Stimulated activated naive CD8-positive, alpha-beta T cell treated with anti-CD3 and anti-CD28 coated beads, Interleukin-15, amount 100 ng/mL, for 72 hours (primary cell): ENCODE measurements at places on chromosomes 4 and X.

DNA sequence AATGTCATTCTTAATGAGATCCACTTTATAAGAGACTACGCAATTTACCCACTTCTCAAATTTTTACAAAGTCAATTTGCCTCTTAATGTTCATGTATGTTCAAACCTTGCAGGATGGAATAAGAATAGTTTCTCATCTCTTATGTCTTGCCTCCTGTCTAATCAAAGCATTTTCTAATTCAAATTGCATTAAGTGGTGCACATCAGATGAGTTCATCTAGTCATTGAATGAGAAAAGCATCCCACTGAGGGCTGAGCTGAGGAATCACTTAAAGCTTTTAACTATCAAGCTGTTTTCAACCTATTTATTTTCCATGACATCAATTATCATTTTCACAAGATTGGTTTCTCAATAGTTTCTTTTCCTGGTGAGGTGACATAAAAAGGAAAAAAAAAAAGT lies 1964.0 kb downstream of the PCDH7 start:
- no peak for DNase-seq

DNA sequence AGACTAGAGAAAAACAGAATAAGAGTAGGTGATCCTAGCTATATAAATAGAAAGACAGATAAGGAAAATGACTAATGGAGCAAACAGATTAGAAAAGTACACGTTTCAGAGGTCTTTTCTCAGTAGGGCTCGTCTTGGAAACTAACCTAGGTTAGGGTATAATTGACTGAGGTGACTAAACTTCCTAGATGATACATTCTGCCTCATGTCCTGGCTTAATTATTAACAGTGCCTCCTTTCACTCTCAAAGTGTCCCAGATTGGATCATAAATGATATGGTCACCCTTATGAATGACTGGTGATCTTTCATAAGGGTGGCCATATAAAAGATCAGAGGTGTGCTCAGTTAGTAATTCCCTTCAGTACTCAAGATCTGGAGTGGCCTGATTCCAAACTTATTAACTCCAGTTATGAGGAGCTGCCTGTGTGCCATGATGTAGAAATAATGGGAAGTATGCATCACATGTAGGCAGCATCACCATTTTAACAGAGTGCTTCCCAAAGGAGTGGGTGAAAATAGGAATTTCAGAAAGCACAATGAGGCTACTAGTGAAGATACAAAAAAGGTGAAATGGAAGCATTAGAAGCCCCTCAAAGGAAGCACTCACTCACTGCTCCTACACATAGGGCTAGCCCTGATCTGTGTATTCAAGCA lies 14.7 kb upstream of the GRIA3 start:
- DNase-seq = no peak

DNA sequence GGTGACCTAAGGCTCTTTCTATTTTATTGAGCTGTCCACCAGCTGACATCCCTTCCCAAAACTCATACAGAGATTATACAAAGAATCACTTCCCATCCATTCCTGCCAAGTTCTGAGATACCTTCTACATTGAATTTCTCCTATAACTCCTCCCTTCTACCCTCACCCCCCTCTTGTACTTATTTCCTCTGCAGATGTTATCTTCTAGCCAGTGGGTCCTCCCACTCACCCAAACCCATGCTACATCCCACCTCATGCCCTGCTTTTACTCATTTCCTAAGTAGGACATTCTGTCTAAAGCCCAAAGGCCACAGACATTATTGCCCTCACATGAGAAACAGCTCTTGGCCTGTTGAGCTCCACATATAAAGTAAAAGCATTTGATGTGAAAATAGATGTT lies 28.6 kb downstream of the BMX start:
- no peak for DNase-seq

DNA sequence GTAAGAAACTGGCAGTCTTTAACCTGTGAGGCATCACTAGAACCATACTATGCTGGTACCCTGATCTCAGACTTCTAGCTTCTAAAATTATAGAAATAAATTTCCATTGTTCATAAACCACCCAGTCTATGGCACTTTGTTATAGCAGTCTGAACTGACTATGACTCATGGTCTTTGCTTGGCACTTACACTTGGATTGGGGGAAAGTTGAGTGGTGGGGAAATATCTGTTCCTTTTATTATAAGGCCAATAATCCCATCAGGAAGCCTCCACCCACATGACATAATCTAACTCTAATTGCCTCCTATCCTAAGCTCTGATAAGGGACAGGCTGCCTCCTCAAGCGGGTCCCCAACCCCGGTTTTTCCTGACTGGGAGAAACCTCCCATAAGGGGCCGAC lies 61.4 kb upstream of the PACRGL start:
- DNase-seq = no peak

- DNase-seq = no peak
These were observed 60.5 kb upstream of the C1GALT1C1 start for GRCh38 chrX:120690344-120690743.

- DNase-seq = no peak
These were observed 27.3 kb upstream of the NEIL3 start for GRCh38 chr4:177282284-177282835.

GRCh38 chr4:24802648-24803047 lies 7.3 kb downstream of the SOD3 start:
- DNase-seq = no peak

- DNase-seq = no peak
These were observed 8.4 kb downstream of the HTRA3 start for GRCh38 chr4:8278009-8278395.

GRCh38 chr4:124931050-124931449 lies 218.5 kb upstream of the ANKRD50 start:
- no peak for DNase-seq

GRCh38 chr4:96205143-96205936 lies 365.4 kb downstream of the PDHA2 start:
- DNase-seq = no peak

DNA sequence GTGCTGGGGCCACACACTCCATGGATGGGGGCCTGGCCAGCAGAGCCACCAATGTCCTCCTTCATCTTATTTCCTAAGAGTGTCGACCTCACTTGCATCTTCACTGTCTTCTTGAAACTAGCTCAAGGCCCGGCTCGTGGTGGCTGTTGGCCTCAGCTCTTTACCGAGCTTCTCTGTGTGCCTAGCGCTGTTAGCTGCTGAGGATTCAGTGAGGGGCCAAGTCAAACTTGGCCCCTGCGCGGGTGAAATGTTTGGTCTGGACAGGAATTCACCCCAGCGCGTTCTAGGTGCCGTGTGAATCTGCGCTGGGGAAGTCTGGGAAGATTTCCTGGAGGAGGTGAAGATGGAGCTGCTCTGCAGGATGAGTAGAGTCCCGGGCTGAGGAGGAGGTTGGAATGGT lies 8.5 kb downstream of the SORCS2 start:
- no peak for DNase-seq

- no peak for DNase-seq
These were observed 7.0 kb downstream of the RS1 start for GRCh38 chrX:18664947-18665346.

DNA sequence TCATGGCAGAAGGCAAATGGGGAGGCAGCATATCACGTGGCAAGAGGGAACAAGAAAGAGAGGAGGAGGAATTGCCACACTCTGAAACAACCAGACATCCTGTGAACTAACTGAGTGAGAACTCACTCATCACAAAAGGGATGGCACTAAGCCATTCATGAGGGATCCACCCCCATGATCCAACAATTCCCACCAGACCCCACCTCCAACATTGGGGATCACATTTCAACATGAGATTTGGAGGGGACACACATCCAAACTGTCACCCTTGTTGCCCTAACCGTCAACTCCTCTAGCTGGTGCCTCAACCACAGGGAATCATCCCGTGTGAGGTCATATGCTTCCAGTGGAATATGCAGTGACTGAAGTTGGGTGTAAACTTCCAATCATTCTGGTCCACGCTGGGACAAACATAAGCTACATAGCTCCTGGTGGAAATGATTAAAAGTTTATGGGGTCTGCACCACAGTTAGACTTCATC lies 62.5 kb downstream of the TEX13C start:
- no peak for DNase-seq

GRCh38 chr4:158786121-158786601 lies 17.3 kb downstream of the FNIP2 start:
- no peak for DNase-seq

DNA sequence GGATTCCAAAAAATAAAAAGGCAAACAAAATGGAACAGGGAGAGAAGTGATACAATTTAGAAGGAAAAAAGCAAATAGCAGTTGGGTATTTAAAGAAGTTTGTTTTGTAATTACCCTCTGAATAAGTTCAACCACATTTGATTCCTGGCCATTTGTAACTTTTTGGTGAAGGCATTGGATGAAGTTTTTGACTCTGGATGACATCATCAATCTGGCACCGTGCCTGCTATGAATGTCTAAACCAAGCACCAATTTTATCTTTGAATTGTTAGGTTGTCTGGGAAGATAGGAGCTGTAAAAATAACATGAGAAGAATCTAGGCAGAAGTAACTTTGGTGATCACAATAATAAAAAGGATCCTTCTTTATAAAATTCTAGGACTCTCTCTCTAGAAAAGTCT lies 29.5 kb downstream of the TMPRSS11A start:
- no peak for DNase-seq

GRCh38 chrX:129495900-129496299 lies 27.4 kb downstream of the SMARCA1 start:
- DNase-seq = no peak

DNA sequence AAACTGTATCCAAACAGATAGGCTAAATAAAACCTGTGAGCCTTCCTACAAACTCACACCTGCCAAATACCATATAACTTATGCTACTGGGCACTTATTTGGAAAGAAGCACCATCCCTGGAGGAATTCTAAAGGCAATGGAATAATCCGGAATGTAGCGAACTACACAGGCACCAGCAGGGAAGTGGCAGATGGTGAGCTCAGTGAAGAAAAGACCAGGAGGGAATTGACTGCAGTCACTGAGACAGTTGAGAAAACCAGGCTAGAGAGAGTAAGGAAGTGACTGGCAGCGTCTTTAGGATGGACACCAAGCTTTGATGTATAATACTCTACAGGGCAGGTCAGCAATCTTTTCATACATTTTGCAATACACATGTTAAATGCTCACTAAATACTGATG lies 16.3 kb downstream of the NDNF start:
- DNase-seq = no peak

DNA sequence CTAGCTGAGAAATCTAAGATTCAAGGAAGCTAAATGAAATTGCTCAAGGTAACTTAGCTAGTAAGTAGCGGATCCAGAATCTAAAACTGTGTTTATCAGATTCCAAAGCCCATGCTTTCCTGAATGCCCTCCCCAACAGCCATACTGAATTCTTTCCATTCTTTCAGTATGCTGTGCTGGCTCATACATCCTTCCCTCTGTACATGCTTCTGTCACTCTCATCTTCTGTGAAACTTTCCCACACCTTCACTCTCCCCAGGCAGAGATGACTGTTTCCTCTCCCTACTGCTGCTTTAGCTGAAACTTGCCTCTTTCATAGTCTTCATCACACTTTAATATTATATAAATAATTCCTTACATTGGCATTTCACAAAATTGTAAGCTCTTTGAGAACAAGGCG lies 39.3 kb upstream of the SMARCAD1 start:
- DNase-seq = no peak

- DNase-seq = no peak
These were observed 30.3 kb downstream of the SH3KBP1 start for GRCh38 chrX:19857131-19857530.

DNA sequence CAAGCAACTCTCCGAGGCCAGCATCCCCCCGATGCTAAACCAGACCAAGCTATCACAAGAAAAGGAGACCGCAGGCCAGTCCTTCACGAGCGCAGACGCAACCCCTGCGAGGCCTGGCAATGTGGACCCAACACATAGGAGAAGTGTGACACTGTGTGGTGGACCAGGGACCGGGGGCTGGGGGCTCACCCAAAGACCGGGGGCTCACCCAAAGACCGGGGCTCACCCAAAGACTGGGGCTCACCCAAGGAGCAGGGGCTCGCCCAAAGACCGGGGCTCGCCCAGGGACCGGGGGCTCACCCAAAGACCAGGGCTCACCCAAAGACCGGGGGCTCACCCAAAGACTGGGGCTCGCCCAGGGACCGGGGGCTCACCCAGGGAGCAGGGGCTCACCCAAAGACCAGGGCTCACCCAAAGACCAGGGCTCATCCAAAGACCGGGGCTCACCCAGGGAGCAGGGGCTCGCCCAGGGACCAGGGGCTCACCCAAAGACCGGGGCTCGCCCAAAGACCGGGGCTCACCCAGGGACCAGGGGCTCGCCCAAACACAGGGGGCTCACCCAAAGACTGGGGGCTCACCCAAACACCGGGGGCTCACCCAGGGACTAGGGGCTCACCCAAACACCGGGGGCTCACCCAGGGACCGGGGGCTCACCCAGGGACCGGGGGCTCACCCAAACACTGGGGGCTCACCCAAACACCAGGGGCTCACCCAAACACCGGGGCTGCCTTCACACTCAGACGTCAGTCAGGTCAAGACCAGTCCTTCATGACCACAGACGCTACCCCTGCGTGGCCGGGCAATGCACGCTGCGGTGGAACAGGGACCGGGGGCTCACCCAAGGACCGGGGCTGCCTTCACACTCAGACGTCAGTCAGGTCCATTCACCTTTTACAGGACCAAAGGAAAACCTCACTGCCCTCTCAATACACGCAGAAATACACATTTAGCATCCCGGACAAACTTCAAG lies 32.9 kb downstream of the PPP2R3B start:
- DNase-seq = no peak

DNA sequence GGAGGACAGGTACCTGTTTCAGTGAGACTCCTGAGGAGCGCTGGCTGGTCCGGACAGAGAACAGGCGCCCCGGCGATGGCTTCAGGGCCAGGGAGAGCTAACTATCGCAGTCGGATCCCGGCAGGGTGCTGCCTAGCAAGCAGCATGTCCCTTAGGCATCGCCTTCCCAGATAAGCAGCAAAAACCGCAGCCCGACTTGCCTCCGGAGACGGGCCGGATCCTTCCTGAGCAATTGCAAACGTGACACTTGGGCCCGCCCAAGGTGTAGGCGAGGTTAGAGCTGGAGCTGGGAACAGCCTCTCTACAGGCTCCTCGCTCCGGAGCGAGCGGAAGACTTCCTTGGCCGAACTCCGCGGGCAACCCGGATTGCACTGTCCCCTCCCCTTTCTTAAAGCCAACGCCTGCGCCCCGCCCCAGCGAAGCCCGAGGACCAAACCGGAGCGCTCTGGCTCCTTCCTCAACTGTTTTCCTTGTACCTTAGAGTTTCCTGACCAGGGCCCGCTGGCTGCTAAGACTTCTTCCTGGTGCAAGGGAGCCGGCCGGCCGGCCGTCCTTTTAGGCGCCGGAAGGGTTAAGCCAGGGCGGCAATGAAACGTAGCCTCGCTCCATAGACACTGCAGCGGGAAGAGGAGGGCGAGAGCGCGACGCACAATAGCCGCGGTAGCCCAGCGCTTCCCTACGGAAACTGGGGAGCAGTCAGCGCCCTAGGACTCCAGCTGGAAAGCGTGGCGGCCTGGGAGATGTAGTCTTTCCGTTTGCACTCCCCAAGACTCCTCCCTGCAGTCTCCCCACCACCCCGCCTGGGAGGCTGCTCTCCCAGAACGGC lies at the start of gene OPHN1:
Gene OPHN1, minus strand, starts transcription at position 341 of the 826 bp plus-strand sequence. CDS start 475 bp downstream, outside the sequence.
- DNase-seq = no peak

DNA sequence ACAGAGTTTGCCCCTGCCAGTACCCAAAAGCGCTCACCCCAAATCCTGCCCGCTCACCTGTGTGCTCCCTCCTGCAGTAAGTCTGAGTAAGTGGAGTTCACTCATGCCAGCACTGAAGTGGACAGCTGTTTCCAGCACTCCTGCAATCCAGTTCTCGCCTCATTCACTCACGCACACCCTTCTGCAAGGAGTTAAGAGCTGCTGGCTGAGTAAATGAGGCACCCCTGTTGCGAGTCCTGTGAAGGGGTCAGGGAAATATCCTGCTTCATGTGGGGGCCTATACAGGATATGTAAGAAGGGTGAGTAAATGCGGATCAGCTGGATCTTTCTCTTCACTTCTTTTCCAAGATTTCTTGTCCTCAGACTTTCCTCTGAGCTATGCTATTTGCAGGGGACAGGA lies 23.5 kb downstream of the CXCL8 start:
- no peak for DNase-seq
